ENCODE measurements at places on chromosomes 1 and 21. TPM values are rescaled to one million over a fixed set of nuclear protein-coding genes. Genes with fewer than 3 reads are reported as not detected.

Gene SEMA4A
- polyA plus RNA-seq = 18.4 TPM

Gene SYNC
- 1.8 TPM for polyA plus RNA-seq

GRCh38 chr1:214557952-214558735 lies 6.7 kb upstream of the PTPN14 start:
- peak; percentile 71 for DNase-seq

- DNase-seq = no peak
Measured at GRCh38 chr1:234539666-234540403, 60.9 kb upstream of the TARBP1 start.

- no peak for DNase-seq
Measured at GRCh38 chr1:8396083-8396785, 78.3 kb downstream of the SLC45A1 start.

- no peak for DNase-seq
Measured at GRCh38 chr1:31151402-31151801, 85.9 kb upstream of the PUM1 start.

DNA sequence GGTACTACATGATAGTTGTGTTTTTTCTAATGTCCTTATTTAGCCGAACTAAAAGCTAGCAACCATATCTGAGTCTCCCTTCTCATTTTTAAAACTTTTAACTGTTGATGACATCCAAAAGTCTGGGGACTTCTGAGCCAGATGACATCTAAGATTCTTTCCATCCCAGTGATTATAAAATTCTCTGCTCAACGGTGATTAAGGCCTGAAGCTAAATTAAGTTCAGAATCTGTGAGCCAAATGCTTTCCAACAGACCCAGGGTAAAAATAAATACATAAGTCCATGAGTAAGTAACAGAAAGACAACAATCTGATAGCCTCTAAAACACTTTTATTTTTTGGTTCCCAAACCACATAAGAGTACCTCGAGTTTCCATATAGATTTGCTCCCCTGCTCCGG lies 13.1 kb upstream of the PTP4A2 start:
- DNase-seq = no peak

Gene BARHL2
- polyA plus RNA-seq = not detected

- DNase-seq = no peak
Measured at GRCh38 chr1:209786146-209786545, 1.8 kb upstream of the C1orf74 start.

Gene DENND2C
- 3.8 TPM for polyA plus RNA-seq

DNA sequence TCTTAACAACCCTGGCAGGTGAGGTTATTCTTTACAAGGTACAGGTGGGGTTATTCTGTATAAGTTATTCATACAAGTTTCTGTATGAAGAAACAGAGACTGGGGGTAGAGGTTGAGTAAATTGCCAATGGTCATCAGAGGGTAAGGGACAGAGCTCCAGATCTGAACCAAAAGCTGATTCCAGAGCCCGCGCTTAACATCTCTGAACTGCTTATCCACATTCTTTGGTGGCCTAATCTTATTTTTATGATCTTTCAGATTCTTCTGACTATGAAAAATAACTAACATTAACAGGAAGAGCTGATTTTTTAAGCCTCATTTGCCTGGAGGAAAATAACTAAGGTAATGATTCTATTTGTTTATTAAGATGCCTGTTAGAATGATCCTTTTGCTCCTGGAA lies 63.9 kb upstream of the BARHL2 start:
- DNase-seq = no peak

Gene TMEM82
- 2.9 TPM for polyA plus RNA-seq

- DNase-seq = no peak
Measured at GRCh38 chr1:225848030-225848955, 33.9 kb downstream of the TMEM63A start.

DNA sequence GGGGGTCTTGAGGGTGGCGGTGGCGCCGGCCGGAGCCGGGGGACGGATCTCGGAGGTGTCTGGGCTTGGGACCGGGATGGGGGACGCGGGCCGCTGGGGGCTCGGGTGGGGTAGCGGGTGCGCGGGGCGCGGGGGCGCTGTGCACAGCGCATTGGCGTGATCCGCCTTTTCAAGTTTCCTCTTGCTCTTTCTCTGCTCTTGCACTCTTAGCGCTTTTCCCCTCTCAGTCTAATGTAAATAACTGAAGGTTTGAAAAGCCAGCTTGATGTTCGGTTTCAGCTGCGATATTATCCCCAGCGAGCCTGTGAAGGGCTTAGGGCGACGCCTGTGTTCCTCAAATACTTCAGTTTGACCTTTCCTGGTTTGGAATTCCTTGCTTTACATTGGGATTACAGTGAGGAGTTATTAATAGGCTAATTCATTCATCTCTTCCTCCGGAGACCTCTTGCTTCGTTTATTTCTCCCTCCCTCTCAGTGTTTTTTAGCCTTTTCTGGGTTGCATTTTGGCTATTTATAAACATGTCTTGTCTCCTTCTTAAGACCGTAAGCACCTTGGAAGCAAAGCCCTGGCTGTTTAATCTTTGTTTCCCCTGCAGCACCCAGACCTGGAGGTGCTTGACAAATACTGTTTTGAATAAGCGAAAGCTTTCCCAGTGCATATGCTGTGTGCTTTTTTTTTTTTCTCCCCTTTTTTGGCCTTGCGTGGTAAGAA lies 693 bp downstream of the RAB4A start:
- peak; percentile 12 for DNase-seq

- DNase-seq = no peak
Measured at GRCh38 chr1:231040019-231040799, at the start of gene FAM89A. FAM89A (minus strand) TSS chr1:231040254; CDS start chr1:231040211, 43 bp downstream.

DNA sequence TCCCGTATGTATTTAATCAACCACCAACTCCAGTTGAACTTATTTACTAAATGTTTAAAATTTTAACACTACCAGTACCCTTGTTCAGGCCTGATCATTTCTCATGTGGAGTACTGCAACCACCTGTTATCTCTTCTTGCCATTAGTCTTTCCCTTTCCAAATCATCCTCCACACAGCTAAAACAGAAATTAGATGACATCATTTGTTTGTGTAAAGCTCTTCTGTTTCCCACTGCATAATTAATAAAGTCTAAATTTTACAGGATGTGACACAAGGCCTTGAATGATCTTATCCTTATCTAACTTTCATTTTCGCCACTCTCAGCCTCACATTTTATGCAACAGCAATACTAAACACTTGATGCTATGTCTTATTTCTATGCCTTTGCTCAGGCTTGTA lies 24.4 kb downstream of the GDAP2 start:
- DNase-seq = no peak

Gene KCNT2
- polyA plus RNA-seq = 8.2 TPM

Gene LCE1F
- polyA plus RNA-seq = not detected

Gene LHX8
- polyA plus RNA-seq = not detected

Gene C1orf94
- not detected for polyA plus RNA-seq

DNA sequence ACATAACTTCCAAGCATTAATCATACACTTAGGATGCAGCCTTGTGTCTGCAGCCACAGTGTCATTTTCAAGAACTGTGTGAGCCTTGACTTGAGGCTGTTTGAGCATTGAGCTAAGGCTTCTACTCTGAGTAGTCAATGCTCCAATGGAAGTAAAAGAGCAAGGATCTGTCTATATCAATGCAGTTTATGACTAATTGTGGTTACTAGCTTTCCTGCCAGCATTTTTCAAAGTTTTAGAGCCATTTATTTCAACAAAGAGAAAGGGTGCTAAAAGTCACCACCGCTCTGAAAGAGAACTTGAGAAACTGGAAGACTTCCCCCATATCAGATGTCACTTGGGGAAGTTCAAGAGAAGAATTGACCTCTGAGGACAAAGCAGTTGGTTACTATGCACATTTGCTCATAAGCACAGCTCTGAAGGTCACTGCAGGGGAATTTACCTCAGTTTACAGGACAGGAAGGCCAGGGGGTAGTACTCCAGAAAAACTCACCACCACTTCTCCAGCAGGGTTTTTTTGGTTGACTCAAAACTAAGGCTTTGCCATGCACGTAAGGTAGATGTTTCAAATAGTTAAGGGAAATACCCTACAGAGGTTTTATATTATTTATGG lies 24.5 kb upstream of the RGS1 start:
- DNase-seq = no peak

- DNase-seq = no peak
Measured at GRCh38 chr1:118338936-118339335, 153.9 kb upstream of the SPAG17 start.

Gene ANGPTL3
- 7.2 TPM for polyA plus RNA-seq

DNA sequence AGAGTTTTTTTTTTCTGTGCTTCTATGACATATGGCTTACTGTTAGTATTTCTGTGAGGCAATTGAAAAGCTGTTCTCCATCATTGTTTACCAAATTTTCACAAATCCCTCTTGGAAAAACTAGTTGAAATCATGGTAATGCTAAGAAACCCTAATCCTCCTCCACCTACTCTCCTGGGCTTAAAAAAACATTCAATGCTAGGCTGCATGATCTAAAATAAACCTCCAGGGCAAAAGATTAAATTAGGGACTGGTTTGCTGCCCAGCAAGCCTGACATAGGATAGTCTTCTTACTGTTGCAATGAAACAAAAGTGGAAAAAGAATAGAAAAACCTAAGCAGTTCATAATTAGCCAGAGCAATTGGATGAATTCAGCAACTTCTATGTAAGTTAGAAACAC lies 16.1 kb downstream of the C1orf52 start:
- DNase-seq = no peak

- DNase-seq = no peak
Measured at GRCh38 chr1:46274225-46275029, 26.9 kb downstream of the RAD54L start.

DNA sequence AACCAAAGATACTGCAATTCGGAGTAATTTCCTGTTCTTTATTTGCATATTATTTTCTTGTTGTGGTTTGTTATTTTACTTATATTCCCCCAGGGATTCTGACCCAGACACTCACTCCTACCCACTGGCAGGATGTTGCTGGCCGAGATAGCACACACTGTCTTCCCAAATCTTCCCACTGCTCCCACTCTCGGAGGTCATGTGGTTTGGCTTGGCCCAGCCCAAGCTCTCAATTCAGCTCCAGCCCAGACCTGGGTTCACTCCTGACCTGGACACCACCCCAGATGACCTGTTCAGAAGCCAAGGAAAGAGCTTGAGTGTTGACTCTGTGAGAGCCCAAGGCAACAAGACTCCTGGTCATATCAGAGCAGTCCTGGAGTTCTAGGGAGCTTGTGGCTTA lies 1.2 kb upstream of the FAM43B start:
- no peak for DNase-seq

DNA sequence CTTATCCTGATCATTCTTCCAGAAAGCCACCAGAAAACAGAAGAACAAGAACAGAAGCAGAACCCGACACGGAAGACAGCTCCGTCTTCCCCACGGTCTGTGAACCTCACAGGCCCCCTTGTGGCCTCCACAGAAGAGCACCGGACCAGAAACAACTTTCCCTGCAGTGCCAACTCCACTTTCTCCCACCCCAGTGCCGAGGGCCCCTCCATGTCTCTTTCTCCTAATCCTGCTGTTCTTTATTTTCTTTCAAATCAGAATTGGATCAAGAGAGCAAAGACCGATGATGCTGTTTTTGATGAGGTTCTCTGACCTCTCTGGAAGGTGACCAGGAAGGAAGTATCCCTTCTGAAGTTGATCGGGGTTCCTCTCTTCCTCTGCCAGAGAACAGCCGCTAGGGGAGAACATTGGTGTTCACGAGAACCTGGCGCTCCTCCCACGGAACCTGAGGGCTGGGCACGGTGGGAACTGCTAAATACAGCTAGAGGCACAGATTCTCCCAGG lies 58.9 kb upstream of the CTTNBP2NL start:
- DNase-seq = no peak

Gene GJA4
- 18.6 TPM for polyA plus RNA-seq

DNA sequence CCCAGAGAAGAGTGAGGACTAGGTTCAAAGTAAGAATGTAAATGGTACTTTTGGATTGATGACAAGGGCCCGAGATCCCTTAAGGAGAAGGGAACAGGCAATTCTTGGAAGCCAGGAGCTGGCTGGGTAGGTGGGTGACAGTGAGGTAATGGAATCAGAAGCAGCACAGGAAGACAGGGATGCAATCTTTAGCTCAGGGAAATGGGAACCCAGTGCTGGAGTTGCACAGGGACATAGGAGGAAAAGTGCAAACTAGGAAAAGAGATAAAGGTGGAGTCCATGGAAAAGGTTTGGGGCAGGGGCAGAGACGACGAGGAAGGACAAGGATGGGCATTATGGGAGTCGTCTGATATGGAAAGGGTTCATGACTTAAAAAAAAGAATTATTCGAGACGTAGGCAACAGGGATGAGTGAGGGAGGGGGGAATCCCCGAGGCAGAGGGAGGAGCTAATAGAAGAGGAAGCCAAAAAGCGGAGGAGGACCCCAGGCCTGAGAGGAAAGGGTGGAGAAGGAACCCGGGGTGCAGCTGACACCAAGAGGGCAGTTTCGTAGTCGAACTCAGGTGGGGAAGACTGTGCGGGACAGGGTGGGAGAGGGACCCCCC lies 495 bp downstream of the PI4KB start:
- no peak for DNase-seq

Gene ASCL5
- polyA plus RNA-seq = 0.40 TPM

- no peak for DNase-seq
Measured at GRCh38 chr1:210070531-210070930, 132.5 kb downstream of the SYT14 start.

DNA sequence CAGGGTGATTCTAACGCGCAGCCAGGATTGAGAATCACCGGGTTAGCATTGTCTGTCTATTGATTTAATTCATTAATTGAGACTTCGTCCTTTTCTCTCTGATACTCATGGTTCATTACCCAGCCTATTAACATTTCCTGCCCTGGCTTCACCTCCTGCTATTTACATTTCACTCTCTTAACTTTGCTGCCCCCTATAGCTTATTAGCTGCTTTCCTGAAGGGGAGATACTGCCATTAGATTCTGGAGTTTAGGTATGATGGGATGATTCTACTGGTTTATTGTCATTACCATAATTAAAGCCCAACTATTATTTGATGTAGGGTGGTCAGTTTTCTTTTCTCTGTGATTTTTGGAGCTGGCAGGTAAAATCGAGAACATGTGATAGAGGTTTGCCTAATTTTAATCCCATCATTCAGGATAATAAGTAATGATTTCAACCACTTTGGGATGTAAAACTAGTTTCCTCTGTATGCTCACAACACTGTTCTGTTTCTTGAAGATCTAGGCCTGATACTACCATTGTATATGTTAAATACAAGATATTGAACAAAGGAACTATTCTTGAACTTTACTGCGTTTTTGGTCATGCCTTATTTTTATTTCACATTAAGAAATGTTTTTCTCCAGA lies 6.4 kb downstream of the PPP2R5A start:
- peak; percentile 24 for DNase-seq

Gene FAM72C
- 2.4 TPM for polyA plus RNA-seq

Measured in renal cortex interstitium (tissue), 15 donors.